ENCODE measurements at places on chromosomes 2 and 18.

GRCh38 chr2:46098621-46099062, 198.6 kb upstream of the EPAS1 start:
- peak; percentile 75 for DNase-seq

- no peak for DNase-seq
Measured at GRCh38 chr18:79529991-79530390, 134.3 kb downstream of the NFATC1 start.

DNA sequence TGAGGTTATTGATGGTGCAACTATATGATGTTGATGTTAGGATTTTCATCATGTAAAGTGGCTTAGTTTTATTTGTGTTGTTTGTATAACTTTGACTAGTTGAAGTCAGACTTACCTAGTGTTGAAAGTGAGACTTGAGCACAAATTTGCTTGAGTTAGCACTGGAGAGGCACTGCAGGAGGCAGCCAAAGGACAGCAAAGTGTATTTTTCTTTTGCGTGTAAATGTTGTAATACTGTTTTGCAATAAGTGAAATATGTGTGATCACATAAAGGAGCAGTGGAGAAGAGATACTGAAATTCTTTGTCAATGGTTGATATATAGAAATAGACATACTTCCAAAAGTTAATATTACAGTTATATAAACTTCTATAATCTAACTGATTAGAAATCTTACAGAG, 332.0 kb upstream of the RAB12 start:
- peak; percentile 66 for DNase-seq

DNA sequence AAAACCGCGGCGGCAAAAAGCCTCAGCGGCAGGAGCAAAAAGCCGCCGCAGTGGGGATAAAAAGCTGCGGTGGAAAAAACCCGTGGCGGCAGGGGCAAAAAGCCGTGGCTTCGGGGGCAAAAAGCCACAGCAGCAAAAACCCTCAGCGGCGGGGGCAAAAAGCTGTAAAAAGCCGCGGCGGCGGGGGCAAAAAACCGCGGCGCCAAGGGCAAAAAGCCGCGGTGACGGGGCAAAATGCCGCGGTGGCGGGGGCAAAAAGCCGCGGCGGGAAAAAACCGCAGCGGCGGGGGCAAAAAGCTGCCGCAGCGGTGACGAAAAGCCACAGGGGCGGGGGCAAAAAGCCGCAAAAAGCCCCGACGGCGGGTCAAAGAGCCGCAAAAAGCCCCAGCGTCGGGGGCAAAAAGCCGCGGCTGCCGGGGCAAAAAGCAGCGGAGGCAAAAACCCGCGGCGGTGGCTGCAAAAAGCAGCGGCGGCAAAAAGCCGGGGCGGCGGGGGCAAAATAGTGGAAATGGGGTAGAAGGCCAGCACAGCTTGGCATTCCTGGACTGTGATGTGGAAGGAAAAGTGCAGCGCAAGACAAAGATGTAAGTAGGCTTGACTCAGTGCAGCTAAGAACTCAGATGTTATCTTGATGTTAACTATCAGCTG, 151.8 kb downstream of the ANKRD30BL start:
- no peak for DNase-seq

DNA sequence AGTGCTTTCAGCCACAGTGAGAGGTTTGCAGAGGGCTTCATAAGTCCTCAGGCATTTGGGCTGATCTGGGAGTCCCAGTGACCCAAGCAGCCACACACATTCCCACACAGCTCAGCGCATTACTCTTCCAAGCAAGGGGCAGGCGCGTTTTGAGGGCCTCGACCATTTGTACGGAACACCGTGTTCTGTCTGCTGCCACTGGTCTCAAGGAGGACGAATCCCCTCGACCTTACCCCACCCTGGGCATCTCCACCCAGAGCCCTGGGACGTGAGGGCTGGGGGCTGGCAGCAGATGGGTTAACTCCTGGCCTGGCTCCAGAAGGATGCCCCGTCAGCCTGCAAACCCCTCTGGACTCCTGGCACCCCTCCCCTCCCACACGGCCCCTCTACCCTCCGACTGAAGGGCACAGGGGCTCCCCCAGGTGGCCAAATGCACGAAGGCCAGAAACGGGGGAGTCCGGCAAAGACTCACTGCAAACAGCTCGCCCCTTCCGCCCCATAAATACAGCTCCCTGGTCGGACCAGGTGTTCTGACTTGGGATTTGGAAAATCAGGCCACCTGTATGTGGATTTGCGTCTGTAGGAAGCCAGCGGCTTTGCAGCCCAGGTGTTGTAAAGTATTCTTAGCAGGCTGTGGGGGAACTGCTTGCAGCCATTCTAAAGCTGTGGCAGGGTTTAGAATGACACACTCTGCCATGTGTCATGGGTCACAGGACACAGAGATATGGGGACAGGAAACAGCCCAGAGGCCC, 33.6 kb upstream of the PTMA start:
- peak; percentile 85 for DNase-seq

DNA sequence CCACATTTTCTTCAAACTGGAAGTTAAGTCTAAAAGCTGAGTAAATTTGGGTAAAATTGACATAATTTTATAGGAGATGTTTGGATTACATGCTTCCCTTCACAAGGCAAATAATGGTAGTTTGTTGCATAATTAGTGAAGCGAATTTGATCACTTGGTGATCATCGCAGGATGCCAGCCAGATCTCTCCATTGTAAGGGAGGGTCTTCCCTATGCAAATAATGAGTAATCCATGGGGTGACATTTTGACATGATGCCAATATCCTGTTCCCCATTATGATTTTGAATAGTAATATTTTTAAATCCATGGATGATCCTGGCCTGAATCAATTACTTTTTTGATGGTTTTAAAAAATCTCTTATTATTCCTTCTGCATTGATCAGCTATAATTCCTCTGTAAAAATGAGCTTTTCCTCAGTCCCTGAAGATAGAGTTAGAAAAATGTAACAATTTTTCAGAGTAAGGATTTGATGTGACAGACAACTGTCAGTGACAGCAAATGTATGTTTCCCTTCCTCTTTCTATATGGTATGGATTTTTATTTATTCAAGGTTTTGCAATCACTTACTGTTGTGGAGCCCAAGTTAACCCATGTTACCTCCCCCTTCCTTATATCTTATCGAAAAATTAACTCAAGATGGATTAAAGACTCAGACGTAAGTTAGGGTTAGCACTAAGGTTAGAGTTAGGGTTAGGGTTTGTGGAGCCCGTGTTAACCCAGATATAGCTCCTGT, 21.4 kb downstream of the CCL20 start:
- no peak for DNase-seq

DNA sequence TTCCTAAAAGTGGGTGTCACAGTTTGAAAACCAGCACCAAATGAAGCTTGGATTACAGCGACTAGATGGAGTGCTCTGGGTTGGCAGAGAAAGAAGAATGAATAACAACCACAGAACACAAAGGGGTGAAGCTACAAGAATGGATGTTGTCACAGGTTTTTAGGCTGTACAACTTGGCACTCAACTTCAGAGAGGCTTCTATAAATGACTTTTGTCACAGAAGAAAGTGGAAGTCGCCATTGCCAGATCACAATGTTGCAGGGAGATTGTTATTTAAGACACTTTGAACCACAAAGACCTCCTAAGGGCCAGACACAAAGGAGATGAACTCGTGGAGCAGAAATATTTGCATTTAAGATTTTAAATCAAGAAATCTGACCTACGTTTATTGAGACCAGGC, 354.2 kb downstream of the CDH7 start:
- no peak for DNase-seq

- no peak for DNase-seq
Measured at GRCh38 chr18:49098386-49098785, 147.6 kb upstream of the SMAD7 start.

Data from adipocyte (in vitro differentiated cells).